Head of caudate nucleus (tissue), 42 donors: ENCODE measurements at places on chromosomes 4 and X.

- no peak for DNase-seq
Measured at GRCh38 chrX:130801901-130802300, 101.1 kb downstream of the ENOX2 start.

GRCh38 chr4:35604724-35605123, 639.6 kb downstream of the ARAP2 start:
- no peak for DNase-seq

GRCh38 chr4:186190581-186191199, 677 bp upstream of the CYP4V2 start:
- peak; percentile 70 for DNase-seq

DNA sequence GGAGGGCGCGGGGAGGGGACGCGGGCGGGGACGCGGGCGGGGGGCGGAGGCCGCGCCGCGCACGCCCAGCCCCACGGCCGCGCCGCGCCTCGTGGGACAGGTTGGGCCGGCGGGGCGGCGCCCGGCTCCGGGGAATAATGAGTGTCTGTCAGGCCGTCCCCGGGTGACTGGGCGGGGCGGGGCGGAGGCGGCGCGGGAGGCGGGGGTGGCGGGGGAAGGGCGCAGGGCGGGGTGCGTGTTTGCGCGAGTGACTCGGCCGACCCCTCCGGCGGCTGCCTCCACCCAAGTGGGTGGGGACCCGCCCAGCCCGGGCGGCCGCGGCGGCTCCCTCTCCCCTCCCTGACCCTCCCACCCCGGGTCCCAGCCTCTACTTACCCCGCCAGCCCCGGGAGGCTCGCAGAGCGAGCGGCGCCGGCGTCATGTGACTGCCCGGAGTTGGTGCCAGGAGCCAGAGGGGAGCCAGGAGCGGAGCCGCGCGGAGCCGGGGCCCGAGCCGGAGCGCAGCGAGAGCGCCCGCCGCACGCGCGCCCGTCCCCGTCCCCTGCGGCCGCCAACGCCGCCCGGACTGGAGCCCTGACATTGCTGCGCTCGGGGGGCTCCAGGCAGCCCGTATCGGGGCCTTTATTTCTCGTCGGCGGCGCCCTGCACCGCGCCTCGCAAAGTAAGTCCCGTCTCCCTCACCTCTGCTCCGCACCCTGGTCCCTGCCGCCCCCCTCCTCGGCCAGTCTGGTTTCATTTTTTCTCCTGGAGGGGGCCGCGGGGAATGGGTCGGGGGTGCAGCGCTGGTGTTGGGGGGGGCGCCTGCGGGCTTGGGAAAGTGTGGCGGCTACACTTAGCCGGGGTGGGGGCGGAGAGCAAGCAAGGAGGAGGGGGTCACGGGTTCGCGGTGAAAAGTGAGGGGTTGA, at the start of gene KLF3:
Gene KLF3 (plus strand): TSS at position 399 of the 905 bp plus-strand sequence. CDS start 16,427 bp downstream, outside the sequence.
- peak; percentile 96 for DNase-seq

- DNase-seq = no peak
Measured at GRCh38 chr4:40995850-40996249, 218.5 kb downstream of the APBB2 start.

GRCh38 chr4:71558248-71558647, 219.4 kb downstream of the SLC4A4 start:
- no peak for DNase-seq

DNA sequence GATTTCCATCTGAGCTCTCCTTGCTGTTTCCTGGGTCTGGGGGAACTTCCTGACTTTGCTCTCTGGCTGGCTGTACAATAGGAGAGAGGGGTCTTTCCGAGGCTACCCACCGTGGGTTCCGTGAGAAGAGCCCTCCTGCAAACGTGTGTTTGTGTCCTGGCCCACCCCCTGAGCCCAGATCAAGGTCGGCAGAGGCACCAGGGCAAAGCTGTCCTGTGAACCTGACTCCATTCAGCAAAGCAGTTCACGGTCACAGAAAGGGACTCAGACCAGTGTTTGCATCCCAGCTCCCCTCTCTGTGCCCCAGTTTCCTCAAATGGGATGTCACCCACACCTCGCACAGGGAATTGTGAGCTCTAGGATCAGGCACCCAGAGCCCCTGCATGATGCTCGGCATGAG, 97.3 kb upstream of the PSAPL1 start:
- no peak for DNase-seq

DNA sequence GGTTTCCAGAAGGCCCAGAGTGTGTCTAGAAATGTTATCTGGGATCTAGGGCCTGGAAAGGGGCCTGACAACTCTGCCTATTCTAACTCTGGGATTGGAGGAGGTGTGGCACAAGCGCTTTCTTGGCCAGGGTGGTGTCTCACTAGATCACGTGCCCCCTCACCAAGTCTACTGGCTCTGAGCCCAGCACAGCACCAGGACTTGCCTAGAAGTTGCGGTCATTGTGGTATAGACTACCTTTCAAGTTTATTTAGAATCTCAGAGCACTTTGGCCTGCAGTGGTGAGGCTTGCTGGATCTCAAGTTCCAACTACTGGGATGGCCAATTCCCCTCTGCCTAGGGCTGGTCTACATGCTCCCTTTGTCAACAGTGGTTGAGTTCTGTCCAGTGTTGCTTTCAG, 223.3 kb upstream of the MAGEB2 start:
- DNase-seq = no peak

GRCh38 chrX:155334486-155335336, at the start of gene CLIC2:
TSS of gene CLIC2 (minus strand) at chrX:155334614. CDS start at chrX:155334427, 187 bp downstream.
- no peak for DNase-seq
